ENCODE measurements at places on chromosomes 2 and 18.
A peak's percentile ranks its signal among the peaks of the same experiment; 100 is the strongest.

DNA sequence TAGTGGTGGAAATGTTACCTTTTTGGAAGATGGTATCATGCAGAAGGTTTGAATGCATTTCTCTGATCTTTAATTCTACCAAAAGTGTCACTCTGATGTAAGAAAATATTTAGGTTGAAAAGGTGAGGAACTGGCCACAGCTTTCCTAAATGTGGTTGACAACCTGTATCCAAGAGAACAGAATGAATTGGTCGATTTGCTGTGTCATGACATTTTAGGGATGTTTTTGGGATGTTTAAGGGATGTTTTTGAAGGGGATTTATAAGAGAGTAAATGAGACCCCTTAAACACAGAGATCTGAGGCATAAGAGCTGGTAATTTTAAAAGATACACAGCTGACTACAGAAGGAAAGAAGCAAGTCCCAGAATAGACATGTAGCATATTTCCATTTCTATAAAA lies 270.8 kb upstream of the EPAS1 start:
- DNase-seq = no peak

DNA sequence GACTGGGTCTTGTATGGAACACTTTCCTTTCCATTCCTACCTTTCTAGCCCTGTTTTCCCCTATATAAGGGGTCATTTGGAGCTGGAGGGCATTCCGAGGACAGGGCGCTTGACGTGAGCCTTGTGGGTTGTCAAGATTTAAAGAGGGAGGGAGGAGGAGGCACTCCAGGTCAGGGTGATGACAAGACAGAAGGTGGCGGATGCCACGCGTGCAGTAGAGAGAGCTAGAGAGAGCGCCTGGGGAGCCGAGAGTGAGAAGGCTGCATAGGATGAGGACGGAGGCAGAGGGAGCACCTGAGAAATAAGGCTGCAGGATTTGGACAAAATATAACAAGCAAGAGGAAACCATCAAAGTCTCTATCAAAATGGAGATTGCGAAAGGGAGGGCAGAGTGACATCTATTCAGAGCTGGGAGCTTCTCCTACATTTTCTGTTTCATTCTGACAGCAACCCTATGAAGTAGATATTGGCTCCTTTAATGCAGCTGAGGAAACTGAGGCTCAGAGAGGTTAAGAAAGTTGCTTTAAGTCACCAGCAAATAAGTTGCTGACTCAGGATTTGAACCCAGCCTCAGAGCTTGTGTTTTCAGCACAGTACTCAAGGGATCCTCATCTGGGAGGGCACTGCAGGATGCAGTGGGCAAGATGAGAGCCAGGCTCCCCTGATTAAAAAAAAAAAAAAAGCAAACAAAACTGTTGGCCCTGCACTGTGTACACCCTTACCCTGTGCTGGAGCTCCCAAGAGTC lies 124.2 kb downstream of the MRO start:
- no peak for DNase-seq

GRCh38 chr2:85684380-85684779 lies 9.8 kb upstream of the GNLY start:
- no peak for DNase-seq

DNA sequence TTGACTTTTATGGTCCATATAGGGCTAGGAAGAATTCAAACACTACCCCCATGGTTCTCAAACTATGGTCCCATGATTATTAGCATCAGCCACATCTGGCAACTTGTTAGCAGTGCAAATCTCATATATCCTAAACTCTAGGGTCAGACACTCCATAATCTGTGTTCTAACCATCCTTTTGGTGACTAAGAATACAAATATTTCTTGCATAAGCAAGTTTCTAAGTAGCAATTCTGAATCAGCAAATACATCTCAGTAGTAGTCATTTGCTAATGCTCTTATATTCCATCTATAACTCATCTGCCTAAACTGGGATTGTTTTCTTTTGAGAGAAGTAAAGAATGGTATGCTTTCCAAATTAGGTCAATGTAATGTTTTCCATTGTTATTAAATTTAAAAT lies 447.3 kb downstream of the TMX3 start:
- no peak for DNase-seq

- DNase-seq = no peak
Measured at GRCh38 chr2:224734949-224735348, 18.8 kb upstream of the CCDC195 start.

GRCh38 chr2:166432331-166432730 lies 56.6 kb upstream of the SCN9A start:
- no peak for DNase-seq

DNA sequence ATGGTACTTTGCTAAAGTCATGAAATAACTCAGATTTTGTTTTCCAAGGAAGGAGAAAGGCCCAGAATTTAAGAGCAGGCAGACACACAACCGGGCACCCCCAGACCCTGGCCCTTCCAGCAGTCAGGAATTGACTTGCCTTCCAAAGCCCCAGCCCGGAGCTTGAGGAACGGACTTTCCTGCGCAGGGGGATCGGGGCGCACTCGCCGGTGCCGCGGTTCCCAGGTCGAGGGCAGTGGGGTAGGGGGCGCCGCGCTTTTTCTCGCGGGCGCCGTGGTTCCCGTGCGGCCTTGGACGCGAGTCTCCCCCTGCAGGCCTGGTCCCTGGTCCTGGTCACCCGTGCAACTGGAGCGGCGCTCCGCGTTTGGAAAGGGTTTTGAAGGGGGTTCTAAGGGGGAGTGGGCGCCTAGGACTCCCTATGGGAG lies 1.2 kb downstream of the ZNF236 start:
- no peak for DNase-seq

GRCh38 chr18:27414682-27415081 lies 229.6 kb upstream of the CHST9 start:
- no peak for DNase-seq

- DNase-seq = no peak
Measured at GRCh38 chr2:11515490-11515981, 18.3 kb upstream of the GREB1 start.

GRCh38 chr2:47302308-47302707 lies 100.6 kb upstream of the MSH2 start:
- no peak for DNase-seq

DNA sequence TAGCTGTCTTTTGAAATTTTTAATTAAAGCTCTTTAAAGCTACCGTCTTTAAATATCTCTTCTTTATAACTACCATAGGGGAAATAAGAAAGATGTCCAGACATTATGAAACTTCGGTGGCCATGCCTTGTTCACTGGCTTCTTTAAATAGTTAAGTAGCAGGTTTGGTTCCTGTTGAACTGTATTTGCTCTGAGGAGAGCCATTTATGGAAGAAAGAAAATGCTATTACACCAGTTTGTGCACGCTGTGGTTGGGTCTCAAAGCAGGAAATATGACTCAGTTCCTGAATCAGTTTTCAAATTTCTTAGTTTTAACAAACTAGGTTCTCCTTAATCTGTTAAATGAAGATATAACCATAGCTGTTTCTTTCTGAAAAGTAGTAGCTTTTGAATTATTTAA lies 12.2 kb downstream of the ARPC2 start:
- peak; percentile 14 for DNase-seq

GRCh38 chr18:77366067-77366719 lies 116.5 kb downstream of the GALR1 start:
- DNase-seq = no peak

- no peak for DNase-seq
Measured at GRCh38 chr2:185738679-185739472, at the start of gene FSIP2. Gene FSIP2 (plus strand): TSS chr2:185738804. CDS start chr2:185738895, 91 bp downstream.

DNA sequence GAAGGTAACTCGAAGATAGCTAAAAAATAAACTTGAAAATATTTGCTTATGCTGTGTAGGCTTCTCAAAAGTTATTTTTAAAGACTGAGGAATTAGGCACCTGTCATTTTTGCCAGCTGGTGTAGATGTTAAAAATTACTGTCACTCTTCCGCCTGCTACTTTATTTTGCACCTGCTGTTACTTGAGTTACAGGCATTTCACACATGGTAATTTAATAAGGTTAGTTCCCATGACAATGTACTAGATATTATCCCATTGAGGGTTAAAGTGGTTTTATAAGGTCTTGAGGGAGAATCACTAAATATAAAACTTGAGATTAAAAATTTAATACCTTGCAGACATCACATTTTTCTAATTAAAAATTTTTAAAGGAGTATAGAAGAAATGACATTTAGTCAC lies 26.6 kb downstream of the MYL1 start:
- DNase-seq = no peak

DNA sequence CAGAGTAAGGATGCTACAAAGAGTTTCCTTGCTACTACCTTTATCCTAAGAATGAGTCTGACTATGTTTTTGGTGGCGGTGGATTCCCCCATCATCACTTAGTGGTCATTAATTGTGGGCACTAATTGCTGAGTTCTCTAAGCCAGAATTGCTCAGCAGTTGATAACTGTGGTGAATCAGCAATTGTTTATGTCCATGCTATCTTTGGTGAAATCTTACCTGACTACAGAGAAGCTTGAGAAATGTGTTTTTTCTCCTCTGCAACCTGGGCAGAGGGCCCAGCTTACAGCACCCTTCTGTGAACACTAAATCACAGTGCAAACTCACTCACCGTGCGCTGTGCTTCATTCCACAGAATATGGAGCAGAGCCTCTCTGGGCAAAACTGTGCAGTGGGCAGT lies 683.6 kb downstream of the CNTNAP5 start:
- DNase-seq = no peak

GRCh38 chr18:62526098-62527025 lies 3.5 kb downstream of the ZCCHC2 start:
- peak; percentile 22 for DNase-seq

DNA sequence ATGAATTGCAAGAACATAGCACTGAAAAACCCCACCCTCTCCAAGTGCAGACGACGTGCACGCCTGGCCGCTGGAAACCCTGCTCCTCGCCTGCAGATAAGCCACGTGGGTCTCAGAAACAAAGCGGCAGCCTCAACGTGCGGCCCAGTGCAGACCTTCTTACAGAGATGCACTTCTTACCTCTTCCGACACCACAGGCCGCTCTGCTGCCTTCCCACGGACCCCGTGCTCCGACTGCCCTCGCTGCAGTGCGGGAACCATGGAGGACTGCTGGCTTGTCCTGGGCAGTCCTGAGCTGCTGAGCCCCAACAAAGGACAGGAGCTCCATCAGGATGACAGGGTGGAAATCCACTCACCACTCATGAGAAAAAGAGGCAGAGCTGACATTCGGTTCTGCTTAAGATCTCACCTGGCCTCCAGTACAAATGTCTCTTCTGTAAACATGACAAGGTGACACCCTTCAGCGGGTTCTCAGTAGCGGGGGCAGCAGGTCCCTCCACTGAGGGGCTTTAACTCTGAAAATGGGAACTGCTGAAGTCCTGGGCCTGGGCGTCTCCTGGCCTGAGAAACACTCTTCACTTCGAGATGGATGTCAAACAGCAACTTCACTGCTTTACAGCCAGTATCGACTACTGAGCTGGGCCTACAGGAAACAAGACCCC lies 6.2 kb downstream of the COPS9 start:
- no peak for DNase-seq

DNA sequence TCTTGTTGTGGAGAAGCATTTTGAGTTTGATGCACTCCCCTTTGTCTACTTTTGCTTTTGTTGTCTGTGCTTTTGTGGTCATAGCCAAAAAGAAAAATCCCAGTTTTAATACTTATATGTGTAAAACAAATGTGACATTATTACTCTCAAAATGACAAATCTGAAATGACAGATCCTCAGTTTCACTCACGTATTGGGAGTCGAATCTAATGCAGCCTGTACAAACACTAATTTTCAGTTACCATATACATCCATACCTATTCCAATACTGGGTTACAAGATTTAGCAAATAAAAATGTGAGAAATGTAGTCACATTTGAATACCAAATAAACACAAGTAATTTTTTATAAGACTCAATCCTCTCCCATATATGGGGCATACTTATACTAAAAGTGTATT lies 148.2 kb upstream of the ZNF516 start:
- no peak for DNase-seq

GRCh38 chr18:37383846-37384595 lies 181.6 kb downstream of the CELF4 start:
- DNase-seq = no peak

- no peak for DNase-seq
Measured at GRCh38 chr18:8706791-8707555, 1.6 kb downstream of the MTCL1 start.

DNA sequence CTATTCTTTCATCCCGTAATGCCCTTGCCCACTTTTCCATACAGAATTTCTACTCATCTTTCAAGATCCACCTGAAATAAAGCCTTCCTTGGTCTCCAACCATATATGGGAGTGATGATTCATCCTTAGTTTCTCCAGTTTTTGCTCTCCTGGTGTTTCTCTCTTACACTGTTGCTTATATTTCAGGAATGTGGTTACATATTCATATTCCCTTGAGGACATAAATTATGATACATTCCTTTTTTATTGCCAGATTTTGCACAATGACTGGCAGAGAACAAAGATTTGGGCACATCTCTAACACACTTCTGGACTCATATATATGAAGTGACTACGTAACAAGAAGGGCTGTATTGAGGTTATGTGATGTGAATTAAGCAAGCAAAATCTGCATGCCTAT lies 1573.4 kb upstream of the NXPH2 start:
- no peak for DNase-seq

DNA sequence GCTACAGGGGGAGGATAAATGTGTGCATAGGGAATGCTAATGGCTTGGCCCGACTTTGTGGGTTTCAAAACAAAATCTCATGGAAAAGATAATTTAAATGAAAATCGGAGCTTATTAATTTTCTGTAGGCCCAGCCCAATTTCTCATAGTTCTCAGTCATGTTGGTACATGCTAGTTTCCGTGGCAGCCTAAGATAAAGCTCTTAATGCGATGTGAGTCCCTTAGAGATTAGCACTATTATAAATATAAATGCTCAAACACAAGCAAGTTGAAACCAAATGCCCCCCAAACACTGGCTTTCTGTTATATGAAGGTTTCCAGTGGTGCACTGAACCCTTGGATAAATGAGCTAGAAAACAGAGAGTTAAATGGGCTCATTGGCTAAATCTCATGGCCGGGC lies 168.0 kb downstream of the BCL2 start:
- no peak for DNase-seq

DNA sequence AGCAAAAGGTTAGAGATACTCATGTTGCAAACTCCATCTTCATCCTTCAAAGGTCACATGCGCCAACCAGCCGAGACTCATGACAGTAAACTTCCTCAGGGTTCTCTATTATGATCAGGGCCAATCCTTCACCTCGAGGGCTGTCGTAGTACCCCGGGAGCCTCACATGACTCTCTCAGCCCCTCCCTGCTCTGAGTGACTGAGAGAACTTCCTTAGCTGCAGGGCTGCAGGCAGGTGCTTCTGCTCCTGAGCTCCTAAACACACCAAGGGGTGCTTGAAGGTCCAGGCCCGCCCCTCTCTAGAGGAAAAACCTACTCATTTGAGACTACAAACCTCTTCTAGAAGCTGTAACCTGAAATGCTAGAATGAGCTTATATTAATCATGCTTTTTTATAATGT lies 48.2 kb downstream of the LONRF2 start:
- no peak for DNase-seq

- no peak for DNase-seq
Measured at GRCh38 chr18:11871501-11871900, 20.3 kb downstream of the CHMP1B start.

GRCh38 chr2:192484903-192485302 lies 290.2 kb upstream of the TMEFF2 start:
- no peak for DNase-seq

- no peak for DNase-seq
Measured at GRCh38 chr18:73047688-73048087, 179.9 kb upstream of the NETO1 start.
